ENCODE measurements at places on chromosomes 5 and 9.

DNA sequence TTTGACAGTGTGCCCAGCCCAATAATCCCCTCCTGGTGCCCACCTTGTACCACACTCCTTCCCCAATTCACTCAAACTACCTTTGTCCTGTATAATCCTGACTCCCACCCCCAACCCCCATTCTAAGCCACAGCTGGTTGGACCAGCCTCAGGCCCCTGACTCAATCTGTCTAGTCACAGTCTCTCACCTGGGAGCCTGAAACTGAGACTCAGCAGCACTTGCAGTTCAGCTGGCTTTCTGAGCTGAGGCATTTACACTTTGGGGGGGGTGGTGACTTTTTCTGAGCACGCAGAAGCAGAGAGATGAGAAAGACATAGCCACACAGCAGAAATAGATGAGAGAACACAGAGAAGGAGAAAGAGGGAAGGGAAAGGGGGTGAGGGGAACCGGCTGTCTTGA is 247.3 kb downstream of the MAN2A1 start:
- DNase-seq: no peak

GRCh38 chr9:80871596-80871995 is 817.8 kb downstream of the TLE1 start:
- no peak for DNase-seq

DNA sequence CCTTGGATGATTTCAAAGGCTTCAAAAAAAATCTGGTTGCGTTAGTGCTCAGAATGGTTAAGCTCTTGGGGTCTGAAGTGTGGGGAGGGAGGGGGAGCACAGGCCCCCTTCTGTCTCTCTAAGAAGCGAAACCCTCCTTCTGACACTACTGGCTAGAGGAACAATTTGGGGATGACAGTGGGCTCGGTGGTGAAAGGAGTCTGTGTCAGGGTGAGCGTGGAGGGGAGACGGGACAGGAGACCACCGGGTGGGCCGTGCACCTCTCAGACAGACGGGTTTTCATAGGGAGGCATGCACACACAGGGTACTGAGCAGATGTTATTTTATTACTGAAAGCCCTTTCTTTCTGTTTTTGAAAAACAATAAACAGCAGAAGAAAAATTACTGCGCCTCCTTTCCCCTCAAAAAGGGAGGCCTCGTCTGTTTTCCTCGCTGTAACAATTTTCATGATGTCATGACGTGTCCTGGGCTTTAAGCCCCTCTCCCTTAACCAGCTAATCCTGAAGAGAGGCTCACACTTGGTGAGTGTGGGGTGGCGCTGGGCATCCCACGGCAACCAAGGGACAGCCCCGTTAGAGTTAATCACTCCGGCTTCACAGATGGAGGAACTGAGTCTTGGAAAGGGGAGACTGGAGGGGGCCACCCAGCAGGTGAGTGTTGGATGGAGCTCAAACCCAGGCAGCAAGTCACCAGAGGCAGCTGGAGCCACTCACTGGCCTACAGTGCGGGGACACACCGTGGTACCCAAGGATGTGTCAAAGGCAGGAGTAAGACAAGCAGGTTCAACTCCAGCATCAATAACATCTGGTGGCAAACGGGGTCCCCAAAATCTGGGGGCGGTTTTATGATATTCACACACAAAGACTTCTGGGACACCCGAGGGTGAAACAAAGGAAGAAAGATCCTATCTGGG is 53.4 kb downstream of the PTCH1 start:
- no peak for DNase-seq

DNA sequence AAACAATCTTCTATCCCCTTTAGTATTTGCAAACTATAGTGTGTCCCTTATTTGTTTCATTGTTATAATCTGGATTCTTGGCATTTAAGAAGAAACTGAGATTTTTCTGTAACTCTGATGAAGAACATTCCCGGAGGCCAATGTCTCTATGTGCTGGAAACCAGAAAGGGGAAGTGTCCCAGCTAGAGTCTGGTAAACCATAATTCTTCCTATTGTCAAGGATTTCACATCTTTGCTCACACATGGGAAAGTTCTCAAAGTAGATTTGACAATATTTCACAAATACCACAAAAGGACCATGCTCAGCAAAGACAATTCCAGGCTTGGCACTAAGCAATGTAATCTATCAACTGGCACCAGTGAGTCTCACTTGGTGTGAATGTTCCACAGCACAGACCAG is 146.8 kb downstream of the MUSK start:
- DNase-seq: no peak

GRCh38 chr5:59598547-59598874 is 295.0 kb downstream of the PDE4D start:
- no peak for DNase-seq

DNA sequence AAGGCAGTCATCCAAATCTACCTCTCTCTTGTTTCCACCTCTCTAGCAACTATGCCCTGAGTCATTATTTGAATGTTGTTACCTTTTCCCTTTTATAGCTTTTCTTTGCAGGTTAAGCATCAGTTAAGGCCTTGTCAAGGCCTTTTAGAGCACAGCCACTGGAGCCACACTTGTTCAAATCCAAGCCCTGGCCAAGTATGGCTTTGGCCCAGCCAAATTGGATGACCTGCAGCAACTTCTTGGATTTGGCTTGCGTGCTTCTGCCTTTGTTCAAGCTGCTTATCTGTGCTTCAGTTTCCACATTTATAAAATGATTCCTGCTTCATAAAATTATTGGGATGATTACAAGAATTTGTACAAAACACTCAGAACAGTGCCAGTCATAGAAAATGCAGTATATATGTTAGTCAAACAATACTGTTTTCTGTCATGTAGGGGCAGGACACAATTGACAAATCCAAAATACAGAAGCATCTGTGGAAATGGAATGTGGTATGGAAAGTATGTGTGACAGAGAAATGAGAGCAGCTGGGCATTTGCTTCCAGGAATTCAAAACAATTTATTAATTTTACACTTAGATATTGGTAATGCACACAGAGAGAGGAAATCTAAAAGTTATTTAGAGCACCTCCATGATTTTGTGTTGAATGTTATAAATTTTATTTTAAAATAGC is 17.9 kb upstream of the RLN1 start:
- DNase-seq: no peak

- peak; percentile 64 for DNase-seq
Measured at GRCh38 chr5:52554293-52554692, 233.4 kb upstream of the ITGA1 start.

- DNase-seq: no peak
Measured at GRCh38 chr9:110443866-110444220, 106.2 kb upstream of the TXNDC8 start.

GRCh38 chr5:123875561-123876275 is 363.7 kb downstream of the CSNK1G3 start:
- DNase-seq: no peak

DNA sequence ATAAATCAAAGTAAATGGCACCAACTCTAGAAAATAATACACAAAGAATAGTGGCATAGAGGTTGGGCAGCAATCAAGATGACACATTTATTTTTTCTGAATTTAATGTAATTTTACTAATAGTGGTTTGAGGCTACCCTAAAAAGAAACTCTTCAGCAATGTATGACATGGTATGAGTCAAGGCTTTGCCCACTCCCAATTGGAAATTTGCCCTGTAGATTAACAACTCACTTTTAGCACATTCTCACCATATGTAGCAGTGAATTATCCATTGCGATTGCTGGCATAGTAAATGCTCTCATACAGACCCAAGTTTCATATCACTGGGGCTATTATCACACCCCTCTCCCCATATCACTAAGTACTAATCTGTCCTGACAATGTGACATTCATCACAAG is 832.1 kb upstream of the ZNF608 start:
- DNase-seq: no peak

DNA sequence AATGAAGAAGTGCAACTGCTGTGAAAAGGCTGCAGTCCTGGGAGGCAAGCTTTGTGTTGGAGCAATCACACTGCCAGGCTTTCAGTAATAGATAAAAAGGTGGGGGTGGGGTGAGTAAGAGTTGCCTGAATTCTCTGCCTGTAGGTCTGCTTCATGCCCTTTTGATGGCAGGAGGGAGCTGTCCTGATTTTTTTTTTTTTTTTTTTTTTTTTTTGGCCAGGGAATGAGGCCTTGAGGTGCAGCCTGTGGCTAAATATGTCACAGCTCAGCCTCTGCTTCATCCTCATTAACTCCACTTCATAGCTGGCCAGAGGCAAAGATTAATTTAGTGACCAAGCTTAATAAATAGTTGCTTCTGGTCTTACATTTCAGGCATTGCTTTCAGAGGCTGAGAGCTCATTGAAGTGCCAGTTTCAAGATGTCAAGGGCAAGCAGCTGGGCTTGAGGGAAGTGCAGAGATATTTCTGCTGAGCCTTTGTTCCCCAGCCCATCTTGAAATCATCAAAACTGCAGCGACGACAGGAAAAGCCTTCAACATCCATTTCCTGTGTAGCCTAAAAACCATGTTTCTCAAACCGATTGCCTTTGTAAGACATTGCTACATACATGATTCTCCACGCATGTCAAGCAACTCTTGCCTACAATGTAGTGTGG is 134.7 kb downstream of the MACIR start:
- DNase-seq: no peak

GRCh38 chr5:175920231-175920811 is 47.8 kb downstream of the THOC3 start:
- no peak for DNase-seq

DNA sequence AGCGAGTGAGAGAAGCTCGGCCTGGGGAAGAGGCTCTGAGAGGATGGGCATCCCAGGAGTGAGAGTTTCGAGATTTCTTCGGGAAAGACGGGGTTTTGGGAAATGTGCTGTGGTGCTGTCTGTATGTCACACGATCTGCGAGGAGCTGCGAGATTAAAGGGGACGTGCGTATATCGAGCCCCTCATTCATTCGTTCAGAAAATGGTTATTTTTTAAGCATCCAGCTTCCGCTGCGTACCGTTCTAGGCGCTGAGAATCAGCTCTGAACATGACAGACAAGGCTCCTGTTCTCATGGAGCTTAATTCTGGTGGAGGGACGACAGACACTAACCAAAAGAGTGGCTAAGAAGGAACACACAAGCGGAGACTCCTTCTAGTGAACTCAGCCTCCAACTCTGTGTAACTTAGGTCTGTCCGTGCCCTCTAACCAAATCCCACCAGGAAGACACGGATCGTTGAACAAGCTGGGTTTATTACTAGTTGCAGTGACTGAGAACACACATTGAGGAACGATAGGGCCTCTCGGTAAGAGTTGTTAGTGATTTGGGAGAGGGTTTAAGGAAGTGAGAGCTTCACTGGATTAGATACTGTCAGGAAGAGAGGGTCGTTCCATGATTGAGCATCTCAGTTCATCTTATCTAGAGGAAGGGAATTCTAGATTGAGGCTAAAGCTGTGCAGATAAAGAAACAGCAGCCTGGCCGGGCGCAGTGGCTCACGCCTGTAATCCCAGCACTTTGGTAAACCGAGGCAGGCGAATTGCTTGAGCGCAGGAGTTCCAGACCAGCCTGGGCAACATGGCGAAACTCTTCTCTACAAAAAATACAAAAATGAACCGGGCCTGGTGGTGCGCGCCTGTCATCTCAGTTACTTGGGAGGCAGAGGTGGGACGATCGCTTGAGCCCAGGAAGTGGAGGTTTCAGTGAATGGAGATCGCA is 1.0 kb upstream of the FBXW11 start:
- DNase-seq: no peak
